ENCODE measurements at places on chromosomes 6 and 20.

GRCh38 chr6:155187994-155188706 lies 75.7 kb upstream of the CLDN20 start:
- H3K4me3 ChIP-seq, result no peak overlapping the region
- H3K27me3 ChIP-seq, result no peaks in the 10 kb centered on the region
- H3K36me3 ChIP-seq, result no peaks in the 10 kb centered on the region
- no peak for DNase-seq

DNA sequence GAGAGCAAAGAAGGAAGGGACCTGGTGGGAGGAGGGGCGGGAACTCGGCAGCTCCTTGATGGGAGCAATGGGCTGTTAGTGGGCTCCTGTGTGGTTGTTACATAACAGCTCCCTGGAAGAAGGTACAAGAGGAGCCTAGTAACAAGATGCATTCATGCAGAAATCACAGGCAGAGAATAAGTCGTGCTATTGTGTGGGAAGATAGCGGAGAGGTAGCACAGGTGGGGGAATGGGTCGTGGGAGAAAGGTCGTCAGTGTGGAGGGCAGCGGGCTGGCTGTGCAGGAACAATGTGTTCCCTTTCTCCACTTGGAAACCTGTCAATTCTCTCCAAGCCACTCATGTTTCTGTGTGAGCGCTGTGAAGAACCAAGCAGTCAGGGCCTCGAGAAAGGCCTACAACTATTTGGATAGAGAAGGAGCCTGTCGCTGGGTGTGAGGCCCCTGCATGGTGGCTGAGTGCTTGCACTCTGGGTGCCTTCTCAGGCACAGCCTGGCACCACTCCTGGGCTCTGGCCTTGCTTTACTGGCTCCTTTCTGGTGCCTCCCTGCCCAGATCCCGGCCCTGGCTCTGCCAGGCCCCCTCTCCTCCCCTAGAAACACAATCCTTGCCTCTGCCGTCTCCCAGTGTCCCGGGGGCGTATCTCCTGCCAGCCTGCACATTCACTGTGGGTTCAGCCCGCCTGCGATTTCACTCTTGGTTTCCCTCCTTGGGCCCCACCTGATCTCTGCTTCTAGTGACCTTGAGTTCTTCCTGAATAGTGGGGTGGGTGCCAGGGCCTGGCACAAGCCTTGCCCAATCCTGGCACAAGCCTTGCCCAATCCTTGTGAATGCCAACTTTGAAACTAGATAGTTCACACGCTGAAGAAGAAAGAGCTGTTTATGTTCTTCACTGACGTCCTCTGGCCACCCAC lies 7.4 kb upstream of the FGD2 start:
- no peak overlapping the region for H3K4me3 ChIP-seq
- no peaks in the 10 kb centered on the region for H3K27me3 ChIP-seq
- no peak overlapping the region for H3K27ac ChIP-seq
- no peaks in the 10 kb centered on the region for H3K36me3 ChIP-seq
- no peaks in the 10 kb centered on the region for H3K4me1 ChIP-seq

DNA sequence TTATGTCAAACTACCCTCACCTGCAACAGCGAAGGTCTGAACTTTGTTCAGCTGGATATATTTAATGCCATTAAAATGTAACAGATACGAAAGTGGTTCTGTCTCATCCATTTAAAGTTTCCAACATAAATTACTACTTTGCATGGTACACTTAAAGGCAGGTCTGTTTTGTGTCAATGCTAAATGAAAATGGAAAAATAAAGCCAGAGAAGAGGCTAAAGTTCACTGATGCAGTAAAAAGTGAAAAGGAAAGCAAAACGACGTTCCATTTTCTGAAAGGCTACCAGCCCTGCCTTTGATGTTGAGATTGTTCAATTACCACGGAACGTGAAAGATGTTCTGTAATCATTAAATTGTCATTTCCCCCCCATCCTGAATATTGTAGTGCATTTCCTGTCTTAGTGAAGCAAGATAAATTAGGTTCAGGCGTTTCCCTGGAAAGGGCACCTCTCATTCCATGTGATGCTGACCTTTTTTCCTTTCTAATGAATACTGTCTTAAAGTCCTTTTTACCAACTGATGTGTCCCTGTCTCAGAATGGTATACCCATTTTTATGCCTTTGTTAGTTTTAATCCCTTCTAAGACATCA lies 334.7 kb upstream of the JAG1 start:
- H3K4me3 ChIP-seq, result no peak overlapping the region
- H3K36me3 ChIP-seq, result no peaks in the 10 kb centered on the region
- H3K27ac ChIP-seq, result no peak overlapping the region
- no peak for DNase-seq
- H3K4me1 ChIP-seq, result no peaks in the 10 kb centered on the region
- H3K27me3 ChIP-seq, result no peaks in the 10 kb centered on the region

- H3K4me1 ChIP-seq, result peaks cover 6% of the 10 kb centered on the region
- H3K27me3 ChIP-seq, result no peaks in the 10 kb centered on the region
- H3K4me3 ChIP-seq, result no peak overlapping the region
- no peak for DNase-seq
- H3K27ac ChIP-seq, result no peak overlapping the region
Measured at GRCh38 chr20:36881888-36882287, 6.0 kb downstream of the TLDC2 start.

- no peak for DNase-seq
- H3K36me3 ChIP-seq, result peaks cover 24% of the 10 kb centered on the region
- no peaks in the 10 kb centered on the region for H3K27me3 ChIP-seq
- peaks cover 22% of the 10 kb centered on the region for H3K4me1 ChIP-seq
- H3K27ac ChIP-seq, result no peak overlapping the region
Measured at GRCh38 chr20:62186887-62187866, 4.3 kb downstream of the MTG2 start.

DNA sequence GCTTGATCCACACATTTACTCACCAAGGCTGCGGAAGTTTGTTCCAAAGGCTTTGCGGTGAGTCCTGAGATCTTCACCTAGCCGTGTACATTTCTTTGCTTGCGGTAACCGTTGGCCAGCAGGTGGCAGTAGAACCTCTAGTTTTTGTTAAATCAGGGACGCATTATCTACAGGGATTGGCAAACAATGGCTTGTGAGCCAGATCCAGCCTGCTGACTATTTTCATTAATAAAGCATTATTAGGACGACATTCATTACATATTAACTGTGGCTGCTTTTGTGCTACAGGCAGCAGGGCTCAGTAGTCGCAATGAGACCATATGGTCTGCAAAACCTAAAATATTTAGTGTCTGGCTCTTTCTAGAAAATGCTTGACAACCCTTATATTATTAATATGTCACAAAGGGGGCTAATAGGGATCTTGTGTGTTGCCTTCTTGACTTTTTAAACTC lies 174.1 kb downstream of the DOK5 start:
- H3K4me3 ChIP-seq, result no peak overlapping the region
- no peaks in the 10 kb centered on the region for H3K36me3 ChIP-seq
- H3K27me3 ChIP-seq, result no peaks in the 10 kb centered on the region
- DNase-seq, result peak; percentile 67

DNA sequence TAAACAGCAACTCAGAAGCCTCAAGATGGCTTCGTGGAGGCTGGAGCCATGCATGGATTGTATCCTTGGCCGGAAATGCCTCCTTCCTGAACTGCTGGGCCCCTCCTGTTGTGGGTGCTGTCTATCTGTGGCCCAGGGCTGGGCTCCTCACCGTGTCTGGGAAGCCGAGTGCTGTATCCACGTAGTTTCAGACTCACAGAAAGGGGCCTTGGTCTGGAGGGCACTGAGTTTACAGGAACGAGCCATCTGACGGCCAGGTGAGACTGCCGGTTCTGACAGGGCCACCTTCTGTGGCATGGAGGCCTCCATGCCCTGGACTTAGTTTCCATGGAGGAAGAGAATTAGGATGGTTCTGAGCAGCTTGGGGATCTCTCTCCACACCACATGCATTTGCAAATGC lies 142.2 kb downstream of the ERMARD start:
- no peak overlapping the region for H3K4me3 ChIP-seq
- DNase-seq, result no peak
- H3K36me3 ChIP-seq, result no peaks in the 10 kb centered on the region
- H3K4me1 ChIP-seq, result peaks cover 3% of the 10 kb centered on the region
- peaks cover 2% of the 10 kb centered on the region for H3K27me3 ChIP-seq
- no peak overlapping the region for H3K27ac ChIP-seq
